Brain (organoid and tissue), 16 donors: ENCODE measurements at places on chromosomes 5 and 9.
A peak's percentile ranks its signal among the peaks of the same experiment; 100 is the strongest.

- no peak for DNase-seq
Measured at GRCh38 chr5:123659495-123659894, 147.5 kb downstream of the CSNK1G3 start.

GRCh38 chr5:147483961-147484707, 25.7 kb downstream of the DPYSL3 start:
- DNase-seq = peak; percentile 64

GRCh38 chr5:55502759-55503158, 32.0 kb downstream of the PLPP1 start:
- no peak for DNase-seq

DNA sequence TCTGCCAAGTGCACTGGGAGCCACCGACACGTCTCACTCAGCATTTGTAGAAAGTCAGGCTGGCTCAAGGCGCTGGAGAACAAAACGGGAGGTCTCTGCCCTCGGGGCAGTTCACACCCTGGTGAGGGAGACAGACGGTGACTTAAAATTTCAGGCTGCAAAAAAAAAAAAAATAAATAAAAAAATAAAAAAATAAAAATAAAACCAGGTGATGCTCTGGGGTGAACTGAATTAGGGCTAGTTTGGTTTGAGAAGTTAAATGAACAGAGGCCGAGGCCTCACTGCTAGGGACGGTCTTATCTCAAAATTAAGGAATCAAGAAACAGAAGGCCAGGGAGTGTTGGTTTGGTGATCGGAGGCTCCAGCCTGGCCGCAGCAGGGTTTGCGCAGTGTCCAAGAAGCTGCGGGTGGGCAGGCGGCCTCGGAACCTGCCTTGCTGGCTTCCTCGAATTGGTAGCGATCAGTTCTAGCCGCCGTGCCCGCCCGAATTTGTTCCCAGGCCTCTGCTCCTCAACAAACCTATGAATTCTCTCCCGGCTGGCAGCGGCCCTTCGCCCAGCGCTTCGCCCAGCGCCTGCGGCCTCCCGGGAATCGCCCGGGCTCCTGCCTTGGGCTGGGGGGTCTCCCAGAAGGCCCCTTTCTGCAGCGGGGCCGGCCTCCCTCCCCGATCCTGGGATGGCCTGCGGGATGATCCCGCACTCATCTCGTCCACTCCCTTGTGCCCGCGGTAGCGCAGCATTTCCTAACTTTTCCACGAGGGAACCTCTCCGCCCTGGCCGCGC, 1.5 kb downstream of the NKX2-5 start:
- DNase-seq = no peak

GRCh38 chr5:139880416-139881142, 85.0 kb downstream of the PSD2 start:
- no peak for DNase-seq

DNA sequence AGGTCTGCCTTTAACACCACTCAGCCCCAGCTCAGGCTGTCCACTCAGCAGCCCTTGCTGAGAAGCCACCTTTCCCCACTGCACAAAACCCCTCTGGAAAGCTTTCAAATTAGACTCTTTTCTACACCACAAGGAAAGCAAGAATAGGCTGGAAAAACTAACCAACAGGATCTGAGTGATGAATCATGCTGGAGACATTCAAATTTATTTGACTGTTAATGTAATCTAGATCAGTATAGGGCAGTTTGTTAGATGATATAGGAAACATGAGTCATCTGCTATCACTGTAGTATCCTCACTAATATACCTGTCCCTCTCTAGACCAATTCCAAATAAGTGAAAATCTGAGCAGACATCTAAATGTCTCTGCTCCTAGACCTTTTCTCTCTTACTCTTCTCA, 127.8 kb upstream of the PAM start:
- DNase-seq = no peak

DNA sequence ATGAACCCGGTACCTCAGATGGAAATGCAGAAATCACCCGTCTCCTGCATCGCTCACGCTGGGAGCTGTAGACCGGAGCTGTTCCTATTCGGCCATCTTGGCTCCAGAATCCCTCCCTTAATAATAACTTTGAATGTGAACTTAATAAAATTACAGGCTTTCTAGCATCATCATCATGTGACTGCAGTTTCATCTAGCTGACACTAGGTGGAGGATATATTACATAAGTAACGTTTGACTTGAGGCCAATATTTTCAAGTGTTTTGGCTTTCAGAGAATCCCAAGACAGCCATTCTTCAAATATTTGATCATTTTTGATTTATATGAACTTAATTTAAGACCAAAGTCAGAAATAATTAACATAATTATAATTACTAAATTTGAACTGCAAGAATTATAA, 474.9 kb upstream of the CDH10 start:
- DNase-seq = no peak

DNA sequence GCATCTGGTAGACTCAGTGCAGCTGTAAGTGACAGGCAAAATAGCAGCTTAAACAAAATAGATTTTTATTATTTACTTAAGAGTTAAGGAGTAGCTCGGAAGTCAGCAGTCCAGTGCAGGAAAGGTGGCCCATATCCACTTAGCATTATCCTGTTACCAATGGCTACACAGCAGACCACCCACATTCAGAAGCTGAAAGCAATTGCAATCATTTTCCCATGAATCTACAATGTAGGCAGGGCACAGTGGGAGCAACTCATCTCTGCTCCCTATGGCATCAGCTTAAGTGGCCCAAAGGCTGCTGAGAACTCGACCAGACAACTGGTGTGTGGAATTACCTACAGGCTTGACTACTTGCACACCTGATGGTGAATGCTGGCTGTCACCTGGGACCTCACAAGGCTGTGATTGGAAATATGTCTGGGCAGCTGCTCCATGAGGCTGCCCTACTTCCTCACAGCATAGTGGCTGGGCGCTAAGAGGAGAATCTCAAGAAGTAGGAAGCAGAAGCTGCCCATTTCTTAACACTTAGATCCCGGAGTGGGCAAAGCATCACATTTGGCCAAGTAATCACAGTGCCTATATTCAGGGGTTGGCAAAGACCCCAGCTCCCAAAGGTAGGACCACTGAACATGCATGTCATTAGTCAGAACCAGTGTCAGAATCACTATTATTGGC, 56.4 kb downstream of the SNX18 start:
- DNase-seq = no peak

GRCh38 chr9:82574911-82575310, 488.0 kb downstream of the RASEF start:
- DNase-seq = no peak

GRCh38 chr9:97706246-97706645, 9.1 kb upstream of the XPA start:
- no peak for DNase-seq

- peak; percentile 41 for DNase-seq
Measured at GRCh38 chr5:31213705-31214121, 20.2 kb downstream of the CDH6 start.

DNA sequence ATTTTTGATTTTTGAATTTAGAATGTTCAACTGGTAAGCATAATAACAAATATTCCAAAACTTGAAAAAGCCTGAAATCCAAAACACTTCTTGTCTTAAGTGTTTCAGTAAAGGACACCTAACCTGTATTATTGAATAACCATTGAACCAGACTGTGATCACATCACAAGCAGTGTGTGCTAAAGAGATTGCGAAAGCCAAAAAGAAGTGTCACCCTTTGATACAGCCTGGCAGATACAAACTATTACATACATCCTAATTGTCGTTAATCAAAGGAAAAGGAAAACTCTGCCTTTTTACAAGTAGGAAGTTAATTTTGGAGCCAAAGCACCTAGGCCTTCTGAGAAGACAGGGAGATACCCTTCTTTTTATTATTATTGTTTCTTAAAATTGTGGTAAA, 8.4 kb upstream of the FAM120AOS start:
- DNase-seq = no peak

DNA sequence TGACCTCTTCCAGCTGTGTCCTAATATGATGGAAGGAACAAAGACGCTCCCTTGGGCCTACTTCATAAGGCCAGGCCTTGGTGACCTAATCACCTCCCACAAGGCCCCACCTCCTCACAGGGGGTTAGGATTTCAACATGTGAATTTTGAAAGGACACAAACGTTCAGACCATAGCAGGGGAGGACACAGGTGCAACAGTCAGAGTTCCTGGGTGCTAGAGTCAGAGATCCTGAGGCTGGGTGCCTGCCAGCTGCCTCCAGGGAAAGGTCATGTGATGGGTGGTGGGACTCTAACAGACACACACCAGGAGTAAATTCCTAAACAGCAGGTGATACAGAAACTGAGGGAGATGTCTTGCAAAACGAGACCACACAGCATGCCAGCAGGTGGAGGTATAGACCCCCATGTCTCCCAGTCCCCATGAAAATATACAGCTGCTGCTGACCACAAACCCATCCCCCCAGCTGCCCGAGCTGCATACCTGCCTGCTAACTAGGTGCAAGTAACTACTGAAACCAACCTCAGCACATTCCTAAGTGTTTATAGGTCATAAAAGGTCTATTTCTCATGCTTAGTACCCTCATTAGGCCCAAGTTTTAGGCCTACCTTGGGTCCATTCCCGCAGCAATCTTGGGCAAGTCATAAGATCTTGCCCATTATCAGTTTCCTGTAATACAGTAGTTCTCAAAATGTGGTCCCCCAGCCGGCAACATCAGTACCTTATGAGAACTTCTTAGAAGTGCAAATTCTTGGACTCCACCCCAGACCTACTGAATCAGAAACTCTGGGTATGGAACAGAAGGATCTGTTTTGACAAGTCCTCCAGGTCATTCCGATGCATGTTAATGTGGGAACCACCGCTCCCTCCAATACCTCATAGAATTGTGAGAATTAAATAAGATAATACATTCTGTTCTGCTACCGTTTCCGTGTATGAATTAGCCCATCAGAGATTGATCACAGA, 245.3 kb downstream of the ENC1 start:
- no peak for DNase-seq

DNA sequence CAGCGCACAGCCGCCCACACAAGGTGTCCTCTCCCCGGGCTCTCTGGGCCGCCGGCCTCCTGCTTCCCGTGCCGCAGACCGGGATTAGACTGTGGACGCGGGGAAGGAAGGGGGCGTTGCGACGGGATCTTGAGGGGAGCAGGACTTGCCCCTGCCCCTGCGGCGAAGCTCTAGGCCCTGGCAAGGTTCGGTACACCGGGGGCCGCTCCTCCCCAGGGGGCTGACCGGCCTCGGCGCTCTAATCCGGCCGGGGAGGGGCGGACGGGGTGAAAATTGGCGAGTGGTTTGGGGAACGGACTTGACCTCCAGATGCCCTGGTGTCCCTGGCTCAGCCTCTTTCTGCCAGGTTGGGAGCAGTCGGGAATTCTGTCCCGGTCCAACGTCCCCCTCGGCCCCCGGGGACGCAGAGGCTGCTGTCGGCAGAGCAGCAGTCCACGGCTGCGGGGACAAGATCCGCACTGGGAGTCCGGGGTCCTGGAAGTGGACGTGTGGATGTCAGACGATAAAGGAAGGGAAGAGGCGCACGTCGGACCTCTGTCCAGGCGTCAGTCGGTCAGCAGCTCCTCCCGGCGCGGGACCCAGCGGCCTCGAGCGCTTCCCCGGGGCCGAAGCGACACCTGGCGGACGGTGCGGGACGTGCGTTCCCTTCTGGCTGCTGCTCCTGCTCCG, 1.9 kb upstream of the CNTFR start:
- peak; percentile 88 for DNase-seq

DNA sequence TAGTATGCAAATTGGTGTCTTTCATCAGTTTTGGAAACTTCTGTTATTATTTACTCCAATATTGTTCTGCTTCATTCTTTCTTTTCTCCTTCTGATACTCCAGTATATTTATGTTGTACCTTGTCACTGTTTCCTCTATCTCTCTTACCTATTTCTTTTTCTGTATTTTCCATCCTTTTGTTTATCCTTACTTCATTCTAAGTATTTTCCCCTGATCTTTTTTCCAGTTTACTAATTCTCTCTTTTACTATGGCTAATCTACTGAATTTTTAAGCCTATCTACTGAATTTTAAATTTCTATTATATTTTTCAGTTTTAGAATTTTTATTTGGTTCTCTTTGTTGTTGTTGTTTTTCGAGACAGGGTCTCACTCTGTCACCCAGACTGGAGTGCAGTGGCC, 7.4 kb downstream of the SMIM3 start:
- no peak for DNase-seq

DNA sequence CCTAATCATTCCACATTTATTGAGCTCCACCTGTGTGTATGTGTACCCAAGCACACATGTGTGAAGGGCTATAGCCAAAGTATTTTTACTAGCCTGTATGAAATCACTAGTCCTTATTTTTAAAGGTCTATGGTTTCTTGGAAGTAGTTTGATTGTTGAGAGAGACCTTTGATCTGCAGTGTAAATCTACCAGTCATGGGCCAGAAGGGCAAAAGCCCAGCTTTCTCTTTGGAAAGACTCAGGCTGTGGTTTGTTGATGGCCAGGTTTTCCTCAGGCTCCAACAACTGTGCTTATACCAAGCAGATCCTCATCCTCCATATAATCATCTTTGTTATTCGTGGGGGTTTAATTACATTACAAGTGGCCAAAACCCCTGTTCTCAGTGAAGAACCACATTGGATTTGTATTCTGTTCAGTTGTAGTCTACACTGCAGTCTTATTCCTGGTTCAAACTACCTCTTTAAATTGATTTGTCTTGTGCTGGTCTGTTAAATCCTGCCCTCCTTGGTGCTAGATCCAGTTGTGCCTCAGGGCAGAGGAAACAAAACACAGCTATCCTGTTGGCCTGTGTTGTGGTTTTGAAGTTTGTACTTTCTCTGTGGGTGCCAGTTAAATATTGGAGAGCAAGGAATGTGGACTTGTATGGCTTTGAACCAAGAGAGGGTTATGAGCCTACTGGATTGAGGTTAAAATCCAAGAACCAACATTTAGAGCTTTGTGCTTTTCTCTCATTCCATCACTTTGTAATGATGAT, 13.3 kb downstream of the CDC26 start:
- DNase-seq = no peak

GRCh38 chr9:75974016-75974766, 83.7 kb downstream of the PCSK5 start:
- peak; percentile 52 for DNase-seq

DNA sequence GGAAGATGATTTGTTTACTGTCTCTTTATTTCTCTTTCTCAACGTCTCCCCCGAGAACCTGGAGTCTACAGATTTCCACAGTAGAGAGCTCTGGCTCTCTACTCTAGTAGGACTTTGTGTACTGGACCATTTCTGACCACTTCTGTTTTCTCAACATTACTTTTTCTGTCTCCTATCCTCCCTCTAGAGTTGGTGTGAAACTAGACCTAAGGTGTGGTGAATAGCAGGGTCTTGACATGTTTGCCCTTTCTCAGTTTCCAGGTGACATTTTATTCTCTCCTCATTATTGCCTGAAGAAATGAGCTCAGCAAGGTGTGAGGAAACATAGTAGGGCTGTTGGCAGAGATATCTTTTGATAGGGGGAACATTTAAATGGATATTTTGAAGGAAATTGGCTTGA, 62.1 kb upstream of the IL6ST start:
- DNase-seq = no peak
